Effector memory CD4-positive, alpha-beta T cell (primary cell): ENCODE measurements at places on chromosomes 2 and 18.

DNA sequence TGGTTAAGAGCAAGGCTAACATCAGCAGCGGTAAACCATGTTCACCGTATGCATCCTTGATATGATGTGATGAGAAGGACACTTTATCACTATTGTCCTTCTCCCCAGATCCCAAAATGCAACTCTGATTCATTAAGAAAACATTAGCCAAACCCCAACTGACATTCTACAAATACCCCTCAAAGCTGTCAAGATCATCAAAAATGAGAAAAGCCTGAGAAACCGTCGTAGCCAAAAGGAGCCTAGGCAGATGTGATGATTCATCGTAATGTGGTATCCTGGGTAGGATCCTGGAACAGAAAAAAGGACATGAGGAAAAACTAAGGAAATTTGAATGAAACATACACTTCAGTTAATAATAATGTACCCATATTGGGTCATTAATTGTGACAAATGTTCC is 67.3 kb upstream of the ST6GAL2 start:
- DNase-seq = no peak

- DNase-seq = no peak
Measured at GRCh38 chr2:33292981-33293595, 183.4 kb upstream of the RASGRP3 start.

DNA sequence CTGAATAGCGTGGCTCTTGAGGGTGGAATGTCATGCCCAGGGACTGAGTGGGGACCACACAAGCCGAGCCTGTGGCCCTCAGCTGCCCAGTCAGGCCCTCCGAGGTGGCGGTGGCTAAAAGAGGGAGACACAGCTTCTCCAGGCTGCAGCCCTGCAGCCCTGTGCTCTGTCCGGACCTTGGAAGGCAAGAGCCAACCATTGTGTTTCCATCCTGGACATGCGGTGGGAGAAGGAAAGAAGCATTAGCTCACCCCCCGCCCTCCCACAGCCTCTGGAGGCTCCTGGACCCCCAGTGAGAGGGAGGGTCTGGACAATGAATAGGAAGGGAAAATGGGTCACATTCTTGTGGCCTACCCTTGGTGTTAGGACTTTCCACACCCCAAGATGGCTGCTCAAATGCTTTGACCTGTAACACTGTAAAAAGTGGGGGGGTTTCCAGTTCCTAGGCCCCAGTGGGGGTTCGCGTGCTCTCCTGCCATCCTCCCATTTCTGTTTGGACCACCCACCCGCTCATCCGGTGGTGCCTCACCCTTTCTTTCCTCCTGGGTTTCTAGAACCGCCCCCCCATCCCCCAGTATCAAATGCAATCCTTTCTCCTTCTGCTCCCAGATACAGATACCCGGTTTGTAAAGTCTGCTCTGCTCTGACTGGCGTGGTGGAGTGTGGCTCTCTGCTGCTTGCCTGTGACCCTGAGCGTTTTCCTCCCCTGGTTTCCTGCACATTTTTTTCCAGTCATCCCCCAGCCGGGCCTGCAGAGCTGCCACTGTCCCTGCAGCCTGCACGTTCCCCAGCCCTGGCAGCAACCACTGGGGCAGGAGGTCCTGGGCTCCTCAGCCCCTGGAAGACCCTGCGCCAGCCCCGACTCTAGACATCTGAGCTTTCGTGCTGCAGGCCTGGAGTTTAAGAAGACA is 36.3 kb upstream of the SMAD7 start:
- no peak for DNase-seq

- DNase-seq = no peak
Measured at GRCh38 chr2:207241198-207241597, 75.5 kb upstream of the KLF7 start.

GRCh38 chr2:85468704-85469349 is 50.3 kb downstream of the SH2D6 start:
- DNase-seq = no peak

DNA sequence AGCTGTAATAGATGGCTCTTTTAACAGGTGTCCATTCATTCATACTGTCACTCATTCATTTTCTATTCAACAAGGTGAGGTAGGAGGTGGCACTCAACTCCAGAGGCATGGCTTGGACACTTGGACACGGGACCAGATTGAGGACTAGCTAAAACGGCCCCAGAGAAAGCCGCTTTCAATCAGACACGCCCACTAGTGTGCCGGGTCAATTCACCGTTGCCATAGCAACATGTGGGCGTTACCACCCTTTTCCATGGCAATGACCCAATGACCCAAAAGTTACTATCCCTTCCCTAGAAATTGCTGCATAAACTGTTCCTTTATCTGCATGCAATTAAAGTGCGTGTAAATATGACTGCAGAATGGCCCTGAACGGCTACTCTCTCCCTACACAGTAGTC is 49.2 kb upstream of the LGALSL start:
- no peak for DNase-seq
